Muscle of back (tissue), 13 donors: ENCODE measurements at places on chromosomes 2 and 18.
A peak's percentile ranks its signal among the peaks of the same experiment; 100 is the strongest.

- DNase-seq, result no peak
Measured at GRCh38 chr2:97840198-97840597, 126.8 kb downstream of the ZAP70 start.

DNA sequence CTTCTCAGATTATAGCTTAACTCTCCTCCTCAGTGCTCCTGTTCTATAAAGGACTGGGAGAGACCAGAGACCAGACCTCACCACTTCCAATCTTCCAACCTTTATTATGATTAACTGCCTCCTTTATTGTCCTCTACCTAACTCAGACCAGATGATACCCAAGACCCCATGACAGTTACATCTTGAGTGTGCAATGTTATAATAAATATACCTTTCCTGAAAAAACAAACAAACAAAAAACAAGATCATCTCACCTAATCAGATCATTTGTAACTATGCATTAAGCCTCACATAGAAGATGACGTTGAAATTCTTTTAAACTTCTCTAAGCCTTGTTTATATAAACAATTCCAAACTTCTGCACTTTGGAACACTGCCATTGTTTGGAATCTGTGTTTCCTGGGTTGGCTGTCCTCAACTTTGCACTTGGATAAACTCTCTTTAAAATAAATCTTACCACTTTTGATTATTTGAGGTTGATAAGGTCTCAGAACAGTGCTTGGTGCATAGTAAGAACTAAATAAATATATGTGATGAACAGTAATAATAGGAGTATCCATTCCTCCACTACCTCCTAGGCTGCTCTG, 342.7 kb downstream of the TDRD15 start:
- DNase-seq, result no peak

GRCh38 chr2:180707884-180708205, 272.6 kb upstream of the UBE2E3 start:
- DNase-seq, result peak; percentile 43

DNA sequence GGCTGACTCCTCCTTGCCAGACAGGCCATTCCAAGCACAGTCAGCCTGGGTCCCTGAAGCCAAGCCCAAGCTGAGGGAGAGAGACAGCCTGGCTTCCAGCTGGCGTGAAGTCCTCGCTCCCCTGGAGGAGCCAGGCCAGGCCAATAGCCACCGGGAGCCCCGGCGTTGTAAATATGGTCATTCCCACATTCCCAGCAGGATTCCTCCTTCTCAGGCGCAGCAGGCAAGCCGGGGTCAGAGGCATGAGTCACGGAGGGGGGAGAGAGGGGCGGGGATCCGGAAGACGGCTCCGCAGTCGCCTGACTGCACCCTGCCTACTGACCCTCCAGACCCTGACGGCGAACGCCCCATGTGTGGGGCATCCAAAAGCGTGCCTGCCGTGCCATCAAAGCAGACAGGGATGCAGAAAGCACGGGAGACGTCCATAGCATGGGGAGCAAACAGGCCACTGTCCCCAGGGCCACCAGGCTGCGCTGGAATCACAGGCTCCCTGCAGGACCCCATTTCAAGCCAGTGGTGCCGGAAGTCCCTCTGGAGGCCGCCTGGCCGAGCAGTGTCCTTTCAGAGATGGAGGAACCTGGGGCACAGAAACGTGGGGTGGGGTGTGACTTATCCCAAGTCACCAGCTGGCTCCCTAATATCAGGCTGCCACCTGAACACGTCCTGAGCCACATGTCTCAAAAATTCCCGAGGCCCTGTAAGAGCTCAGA, 48.2 kb downstream of the TWIST2 start:
- peak; percentile 79 for DNase-seq

- peak; percentile 29 for DNase-seq
Measured at GRCh38 chr2:147632198-147632597, 212.6 kb upstream of the ACVR2A start.

GRCh38 chr2:38690499-38691420, 24.8 kb downstream of the GALM start:
- DNase-seq, result no peak

GRCh38 chr2:157948856-157949255, 72.7 kb upstream of the ACVR1 start:
- no peak for DNase-seq

DNA sequence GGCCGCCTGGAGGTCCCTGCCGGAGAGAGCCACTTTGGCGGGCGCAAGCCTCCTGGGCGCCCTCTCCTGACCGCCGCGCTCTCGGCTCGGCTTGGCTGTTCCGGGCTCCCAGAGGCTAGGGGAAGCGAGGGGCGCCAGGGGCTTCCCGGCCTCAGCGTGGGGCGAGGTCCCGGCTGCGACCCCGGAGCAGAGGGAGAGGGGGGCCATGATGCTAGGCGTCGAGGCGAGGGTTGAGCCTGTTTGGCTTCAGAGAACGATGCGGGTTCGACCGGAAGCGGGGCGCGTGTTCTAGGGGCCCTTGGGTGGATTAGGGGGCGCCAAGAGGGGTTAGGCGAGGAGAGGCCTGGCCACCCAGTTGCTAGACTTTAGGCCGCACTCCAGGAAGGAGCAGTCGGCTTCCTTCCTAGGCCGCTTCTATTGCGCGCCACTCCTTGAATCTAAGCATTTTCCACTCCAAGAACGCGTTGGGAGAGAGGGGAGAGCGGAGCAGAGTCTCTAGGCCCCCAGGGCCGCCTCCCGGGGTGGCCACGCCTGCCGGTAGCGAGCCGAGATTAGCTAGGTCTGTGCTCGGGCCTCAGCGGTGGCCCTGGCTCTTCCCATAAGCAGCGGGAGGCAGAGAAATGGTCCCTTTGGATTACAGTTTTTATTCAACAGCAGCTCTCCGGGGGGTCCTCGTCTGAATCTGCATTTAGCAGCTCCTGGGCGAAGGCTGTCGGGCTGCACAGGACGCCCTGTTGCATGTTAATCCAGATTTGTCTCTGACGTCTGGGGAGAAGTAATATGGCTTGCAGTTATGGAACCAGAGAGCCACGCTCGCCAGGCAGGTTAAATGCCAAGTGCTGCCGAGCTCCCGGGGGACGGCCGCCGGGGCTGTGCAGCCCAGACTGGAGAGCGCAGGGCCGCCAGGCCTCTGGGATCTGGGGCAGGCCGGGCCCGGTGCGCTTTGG, 11.3 kb downstream of the MEIS1 start:
- peak; percentile 70 for DNase-seq

DNA sequence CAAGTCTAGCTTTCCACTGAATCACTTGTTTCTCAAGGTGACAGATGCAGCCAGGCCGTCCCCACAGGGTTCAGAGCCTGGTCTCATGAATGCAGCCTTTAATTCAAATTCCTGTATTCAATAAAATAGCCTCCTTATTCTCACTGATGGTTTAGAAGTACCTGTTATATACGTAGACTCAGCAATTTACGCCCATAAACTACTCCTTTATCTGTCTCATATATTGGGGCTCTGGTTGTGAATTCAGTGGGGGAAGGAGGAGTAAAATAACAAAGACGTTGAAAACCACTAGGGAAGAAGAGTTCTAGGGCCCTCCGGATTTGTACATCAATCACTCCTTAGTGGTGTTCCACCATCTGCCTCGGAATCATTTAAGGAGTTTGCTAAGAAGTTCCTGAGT, 1.7 kb downstream of the OBSL1 start:
- no peak for DNase-seq

- DNase-seq, result no peak
Measured at GRCh38 chr2:51706220-51706619, 674.3 kb upstream of the NRXN1 start.

GRCh38 chr2:217154923-217155322, 295.1 kb upstream of the TNP1 start:
- no peak for DNase-seq

GRCh38 chr18:59966913-59967312, 67.1 kb downstream of the PMAIP1 start:
- no peak for DNase-seq
